ENCODE measurements at places on chromosomes 7 and 10.

DNA sequence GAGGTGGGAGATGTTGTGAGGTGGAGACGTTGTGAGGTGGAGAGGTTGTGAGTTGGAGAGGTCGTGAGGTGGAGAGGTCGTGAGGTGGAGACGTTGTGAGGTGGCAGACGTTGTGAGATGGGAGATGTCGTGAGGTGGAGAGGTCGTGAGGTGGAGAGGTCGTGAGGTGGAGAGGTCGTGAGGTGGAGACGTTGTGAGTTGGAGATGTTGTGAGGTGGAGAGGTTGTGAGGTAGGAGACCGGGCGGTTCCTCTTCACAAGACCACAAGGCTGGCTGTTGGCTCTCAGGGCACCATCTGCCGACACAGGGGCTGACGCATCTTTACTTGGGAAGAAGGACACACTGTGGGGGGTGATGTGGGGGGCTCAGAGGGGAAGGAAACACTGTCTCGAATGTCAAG, 34.7 kb upstream of the SHH start:
- no peak for DNase-seq

- DNase-seq: no peak
These were observed 3.0 kb upstream of the PON1 start for GRCh38 chr7:95327356-95327755.

- DNase-seq: no peak
These were observed 85.8 kb upstream of the KCNMA1 start for GRCh38 chr10:77723376-77723775.

GRCh38 chr10:20598590-20598989, 298.5 kb downstream of the NEBL start:
- DNase-seq: no peak

- DNase-seq: no peak
These were observed 11.1 kb upstream of the TARP start for GRCh38 chr7:38284553-38284952.

GRCh38 chr7:35646289-35647023, 48.5 kb downstream of the HERPUD2 start:
- DNase-seq: no peak

DNA sequence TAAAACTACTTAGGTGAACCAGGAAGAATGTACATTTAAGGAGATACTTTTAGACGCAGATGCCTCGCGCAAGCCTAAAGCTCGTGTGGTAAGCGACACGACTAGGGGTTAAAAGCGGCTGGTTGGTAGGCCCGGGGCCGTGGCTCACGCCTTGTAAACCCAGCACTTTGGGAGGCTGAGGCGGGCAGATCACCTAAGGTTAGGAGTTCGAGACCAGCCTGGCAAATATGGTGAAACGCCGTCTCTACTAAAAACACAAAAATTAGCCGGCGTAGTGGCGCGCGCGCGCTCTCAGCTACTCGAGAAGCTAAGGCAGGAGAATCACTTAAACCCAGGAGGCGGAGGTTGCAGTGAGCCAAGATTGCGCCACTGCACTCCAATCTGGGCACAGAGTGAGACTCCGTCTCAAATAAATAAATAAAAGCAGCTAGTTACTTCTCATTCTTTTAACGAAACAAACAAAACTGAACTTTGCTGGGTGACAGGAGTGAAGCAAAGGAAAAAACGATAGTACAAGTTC, 879 bp downstream of the NUDT5 start:
- DNase-seq: no peak

GRCh38 chr10:114396464-114396863, 7.8 kb downstream of the AFAP1L2 start:
- no peak for DNase-seq

DNA sequence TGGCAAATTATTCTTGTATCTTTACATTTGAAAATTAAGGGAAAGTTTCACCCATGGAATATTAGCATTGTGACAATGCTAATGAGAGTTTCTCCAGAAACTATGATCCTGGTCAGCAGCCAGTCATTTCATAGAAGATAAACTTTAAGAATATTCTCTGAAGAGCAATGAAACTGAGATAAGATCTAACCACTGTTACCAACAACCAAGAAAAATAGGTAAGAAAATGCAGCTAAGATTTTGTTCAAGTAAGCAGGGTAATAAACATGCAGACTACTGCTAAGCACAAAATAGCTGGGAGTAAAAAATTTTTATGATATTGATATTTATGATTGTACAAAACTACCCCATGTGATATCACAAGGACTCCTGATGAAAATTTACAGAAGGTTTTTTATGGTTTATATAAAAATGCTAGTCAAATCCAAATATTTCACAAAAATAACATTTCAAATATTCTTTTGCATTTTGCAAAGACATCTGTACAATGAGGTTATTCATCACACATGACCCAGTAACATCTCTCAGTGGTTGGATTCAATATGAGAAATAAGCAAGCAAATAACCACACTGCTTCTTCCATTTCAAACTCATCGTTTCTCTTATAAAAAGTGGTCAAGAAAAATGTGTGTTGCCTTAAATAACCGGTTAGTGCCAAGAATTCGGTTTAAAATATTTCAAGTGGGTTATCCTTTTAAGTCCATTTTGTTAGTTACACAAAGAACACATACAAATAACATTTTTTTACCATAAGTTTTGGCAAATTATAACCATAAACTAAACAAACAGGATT, 251.6 kb downstream of the DIP2C start:
- no peak for DNase-seq

DNA sequence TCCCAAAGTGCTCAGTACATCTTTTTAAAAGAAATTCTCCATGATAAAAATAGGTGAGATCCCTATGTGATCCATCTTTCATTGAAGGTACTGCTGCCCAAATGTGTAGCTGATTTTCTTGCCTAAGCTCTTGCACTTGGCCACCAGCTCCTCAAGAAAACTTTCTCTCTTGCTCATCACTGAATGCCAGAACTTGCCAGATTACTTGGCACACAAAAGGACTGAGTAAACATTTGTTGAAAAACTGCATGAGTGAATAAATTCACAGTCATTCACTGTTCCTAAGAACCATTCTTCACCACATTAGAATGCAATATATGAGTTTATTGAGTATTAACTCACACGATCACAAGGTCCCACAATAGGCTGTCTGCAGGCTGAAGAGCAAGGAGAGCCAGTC, 99.9 kb downstream of the TRIL start:
- no peak for DNase-seq

Data from activated CD8-positive, alpha-beta memory T cell treated with anti-CD3 and anti-CD28 coated beads for 48 hours (primary cell).